Activated T-helper 1 cell treated with anti-CD3 and anti-CD28 coated beads, Interleukin-12 subunit alpha, Interleukin-12 subunit beta, Interleukin-2, Interleukin-4 antibody, amounts not matched to agents 30 ng/mL and 10 ng/mL and 1 ng/mL, durations not matched to agents 14 hours and 24 hours and 36 hours (primary cell): ENCODE measurements at places on chromosomes 16 and 17. TPM values are rescaled to one million over a fixed set of nuclear protein-coding genes. Genes with fewer than 3 reads are reported as not detected.

The ABCC3 gene
- total RNA-seq: not detected in 2 replicates

The TMEM238L gene
- total RNA-seq: not detected in 2 replicates

The C17orf113 gene
- 0.05 TPM in 2 replicates for total RNA-seq

The NPIPA3 gene
- 2.1 and 2.7 TPM in 2 replicates for total RNA-seq

The TEX14 gene
- 0.13 and 0.17 TPM in 2 replicates for total RNA-seq

DNA sequence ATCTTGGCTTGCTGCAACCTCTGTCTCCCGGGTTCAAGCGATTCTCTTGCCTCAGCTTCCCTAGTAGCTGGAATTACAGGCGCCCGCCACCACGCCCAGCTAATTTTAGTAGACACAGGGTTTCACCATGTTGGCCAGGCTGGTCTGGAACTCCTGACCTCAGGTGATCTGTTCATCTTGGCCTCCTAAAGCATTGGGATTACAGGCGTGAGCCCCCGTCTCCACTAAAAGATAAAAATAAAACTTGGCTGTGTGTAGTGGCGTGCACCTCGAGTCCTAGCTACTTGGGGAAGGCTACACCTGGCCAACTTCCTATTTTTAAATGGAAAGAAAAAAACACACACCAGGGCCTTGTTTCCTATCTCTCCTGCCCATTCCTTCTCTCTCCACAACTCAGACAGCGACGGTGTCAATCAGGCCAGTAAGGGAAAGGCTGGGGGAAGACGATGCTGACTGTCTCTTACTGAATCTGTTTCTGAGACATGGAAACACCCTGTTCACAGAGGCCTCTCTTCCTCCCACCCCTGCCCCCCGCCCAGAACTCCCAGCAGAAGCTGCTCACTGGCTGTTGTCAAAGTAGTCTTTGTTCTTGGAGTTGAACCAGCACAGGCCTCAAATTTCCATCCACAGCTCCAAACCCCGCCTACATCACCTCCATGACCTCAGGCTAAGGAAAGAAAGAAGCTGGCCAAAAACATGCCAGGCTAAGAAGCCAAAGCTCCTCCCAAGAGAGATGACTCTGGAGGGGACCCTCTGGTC, 96.6 kb downstream of the NXN start:
- DNase-seq: no peak
- H3K27ac ChIP-seq: no peak overlapping the region
- no peak overlapping the region for H3K4me3 ChIP-seq
- H3K27me3 ChIP-seq: peaks cover 2% of the 10 kb centered on the region

DNA sequence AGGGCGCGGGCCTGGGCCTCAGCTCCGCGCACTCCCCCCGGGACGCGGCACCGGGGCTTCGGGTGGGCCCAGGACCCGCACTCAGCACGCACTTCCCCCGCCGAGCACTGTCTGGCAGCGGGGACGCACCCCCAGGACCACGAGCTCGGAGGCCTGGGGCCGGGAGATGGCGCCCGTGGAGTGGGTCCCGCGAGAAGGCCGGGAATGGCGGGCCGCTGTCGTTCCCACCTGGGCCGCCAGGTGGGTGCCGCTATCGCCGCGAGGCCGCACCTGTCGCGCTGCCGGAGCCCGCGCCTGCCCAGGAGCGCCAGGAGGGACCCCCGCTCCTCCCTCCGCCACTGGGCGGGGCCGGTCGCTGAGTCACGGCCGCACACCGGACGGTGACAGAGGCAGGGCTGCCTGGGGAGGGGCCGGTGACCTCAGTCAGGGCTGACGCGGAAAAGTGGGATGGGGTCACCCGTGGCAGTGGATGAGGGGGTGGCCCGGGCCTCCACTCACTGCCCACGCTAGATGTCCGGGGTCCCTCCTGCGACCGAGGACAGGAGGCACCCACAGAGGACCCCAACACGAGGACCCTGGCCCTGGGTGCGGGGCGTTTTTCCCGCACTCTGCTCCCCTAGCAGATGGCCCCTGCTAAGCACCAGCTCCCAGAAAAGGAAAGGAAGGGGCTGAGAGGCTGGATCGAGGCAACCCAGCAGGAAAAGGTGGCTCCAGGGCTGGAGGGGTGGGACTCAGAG, 6.9 kb upstream of the ACTG1 start:
- peak; percentile 48 for DNase-seq
- peaks cover 9% of the 10 kb centered on the region for H3K4me1 ChIP-seq
- no peaks in the 10 kb centered on the region for H3K36me3 ChIP-seq
- peaks cover 10% of the 10 kb centered on the region for H3K27me3 ChIP-seq
- H3K27ac ChIP-seq: no peak overlapping the region

DNA sequence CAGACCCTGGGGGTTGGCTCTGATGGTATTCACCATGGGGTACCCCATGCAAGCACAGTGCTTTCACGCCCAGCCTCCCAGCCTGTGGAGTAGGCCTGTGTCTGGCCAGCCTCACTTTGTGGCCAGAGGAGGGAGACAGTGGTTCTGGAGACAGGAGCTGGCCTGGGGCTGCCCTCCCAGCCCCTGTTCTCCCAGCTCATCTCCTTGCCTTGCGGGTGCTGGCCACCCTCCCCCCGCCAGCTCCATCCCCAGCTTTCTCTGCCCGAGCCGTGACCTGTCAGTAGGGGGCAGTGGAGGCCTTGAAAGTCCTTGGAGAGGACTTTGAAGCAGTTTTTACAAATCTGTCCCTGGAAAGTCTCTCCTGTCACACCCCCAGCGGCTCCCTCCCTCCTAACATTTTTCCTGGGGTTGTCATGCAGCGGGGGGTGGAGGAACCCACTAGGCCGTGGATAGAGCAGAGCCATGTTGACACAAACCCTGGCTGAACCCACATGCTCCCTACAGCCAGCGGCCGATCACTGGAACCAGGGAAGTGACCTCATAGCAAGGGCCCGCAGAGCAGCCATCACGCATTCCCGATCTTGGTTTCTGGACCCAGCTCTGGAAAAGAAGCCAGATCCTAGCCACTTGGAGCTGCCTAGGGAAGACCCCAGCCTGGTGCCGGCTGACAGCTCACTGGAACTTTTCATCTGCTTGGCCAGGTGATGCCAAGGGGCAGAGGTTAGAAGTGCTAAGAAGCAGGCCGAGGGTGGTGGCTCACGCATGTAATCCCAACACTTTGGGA, 289.4 kb downstream of the SEC14L1 start:
- no peaks in the 10 kb centered on the region for H3K27me3 ChIP-seq
- H3K36me3 ChIP-seq: peaks cover 11% of the 10 kb centered on the region
- peak; percentile 66 for DNase-seq
- peaks cover 68% of the 10 kb centered on the region for H3K4me1 ChIP-seq
- H3K27ac ChIP-seq: peak overlapping the region; percentile 59

- H3K4me1 ChIP-seq: no peaks in the 10 kb centered on the region
- H3K36me3 ChIP-seq: no peaks in the 10 kb centered on the region
- no peak for DNase-seq
- H3K4me3 ChIP-seq: no peak overlapping the region
- H3K27me3 ChIP-seq: no peaks in the 10 kb centered on the region
- no peak overlapping the region for H3K27ac ChIP-seq
Measured at GRCh38 chr16:68893710-68894705, 50.7 kb downstream of the TANGO6 start.

- H3K27ac ChIP-seq: no peak overlapping the region
- H3K4me3 ChIP-seq: no peak overlapping the region
- no peaks in the 10 kb centered on the region for H3K36me3 ChIP-seq
- DNase-seq: no peak
- H3K27me3 ChIP-seq: peaks cover 10% of the 10 kb centered on the region
- H3K4me1 ChIP-seq: peaks cover 6% of the 10 kb centered on the region
Measured at GRCh38 chr17:40914075-40914855, 23.2 kb downstream of the KRT23 start.

DNA sequence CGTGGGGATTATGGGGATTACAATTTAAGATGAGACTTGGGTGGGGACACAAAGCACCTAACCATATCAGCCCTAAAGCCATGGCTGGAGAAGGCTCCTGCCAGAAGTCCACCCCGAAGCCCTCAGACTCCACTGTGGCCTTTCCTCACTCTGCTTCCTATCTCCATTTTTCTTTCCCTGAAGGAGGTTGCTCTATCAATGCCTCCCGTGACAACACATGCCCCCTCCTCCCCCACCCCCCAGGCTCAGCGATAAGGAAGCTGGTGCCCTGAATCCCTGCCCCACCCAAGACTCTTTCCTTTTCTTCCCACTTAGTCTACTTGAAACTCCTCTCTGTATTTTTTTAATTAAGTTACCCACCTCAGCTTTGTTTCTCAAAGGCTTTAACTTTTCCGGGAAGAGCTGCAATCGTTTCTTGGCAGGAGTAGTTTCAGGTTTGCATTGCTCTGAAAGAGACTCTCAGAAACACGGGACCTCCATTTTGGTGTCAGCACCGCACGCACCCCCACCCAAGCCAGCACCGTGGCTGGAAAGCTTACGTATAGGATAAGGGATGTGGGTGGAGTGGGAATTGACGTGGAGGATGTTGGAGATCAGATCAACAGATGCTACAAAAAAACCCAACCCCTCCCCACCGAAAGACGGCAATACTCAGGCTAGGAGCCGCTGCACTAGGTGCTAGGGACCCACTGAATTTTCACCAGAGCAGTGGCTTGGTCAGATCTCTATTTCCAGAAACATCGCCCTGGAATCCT, 15.2 kb upstream of the CA4 start:
- peak overlapping the region; percentile 91 for H3K4me3 ChIP-seq
- H3K27ac ChIP-seq: peak overlapping the region; percentile 87
- peaks cover 21% of the 10 kb centered on the region for H3K27me3 ChIP-seq
- no peak for DNase-seq

DNA sequence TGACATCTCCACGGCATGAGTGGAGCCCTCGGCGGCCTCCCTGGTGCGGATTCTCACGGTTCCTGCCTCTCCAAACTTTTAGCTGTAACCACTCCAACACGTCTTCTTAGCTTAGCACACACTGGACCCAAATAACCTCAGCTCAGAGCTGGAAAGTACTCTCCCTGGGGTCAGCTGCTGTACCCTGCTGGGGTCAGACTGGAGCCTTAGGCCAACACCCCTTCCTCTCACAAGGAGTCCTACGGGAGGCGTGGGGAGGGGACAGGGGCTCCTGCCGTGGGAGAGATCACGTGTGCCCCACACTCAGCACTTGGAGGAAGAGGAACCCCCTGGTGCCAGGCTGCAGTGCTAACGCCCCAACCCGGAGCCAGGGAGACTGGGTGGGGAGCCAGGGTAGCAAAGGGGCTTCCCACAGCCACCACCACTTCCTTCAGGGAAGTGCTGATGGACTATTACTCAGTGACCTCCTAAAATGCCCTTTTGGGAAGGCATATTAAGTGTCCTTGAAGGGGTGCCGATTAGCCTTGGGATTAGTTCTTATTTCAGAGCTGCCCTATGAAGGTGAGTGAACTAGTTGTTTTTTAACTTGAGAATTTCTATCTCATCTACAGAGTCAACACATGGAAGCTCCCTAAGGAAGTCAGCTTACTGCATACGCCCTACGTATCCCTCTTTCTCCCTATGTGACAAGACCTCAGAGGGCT, 124.0 kb downstream of the HIC1 start:
- H3K27me3 ChIP-seq: no peaks in the 10 kb centered on the region
- peaks cover 40% of the 10 kb centered on the region for H3K36me3 ChIP-seq
- no peak overlapping the region for H3K27ac ChIP-seq
- no peak overlapping the region for H3K4me3 ChIP-seq

- H3K4me3 ChIP-seq: peak overlapping the region; percentile 58
- peaks cover 17% of the 10 kb centered on the region for H3K4me1 ChIP-seq
- no peaks in the 10 kb centered on the region for H3K36me3 ChIP-seq
- H3K27ac ChIP-seq: no peak overlapping the region
- no peak for DNase-seq
Measured at GRCh38 chr17:68197997-68198930, 49.6 kb upstream of the AMZ2 start.

DNA sequence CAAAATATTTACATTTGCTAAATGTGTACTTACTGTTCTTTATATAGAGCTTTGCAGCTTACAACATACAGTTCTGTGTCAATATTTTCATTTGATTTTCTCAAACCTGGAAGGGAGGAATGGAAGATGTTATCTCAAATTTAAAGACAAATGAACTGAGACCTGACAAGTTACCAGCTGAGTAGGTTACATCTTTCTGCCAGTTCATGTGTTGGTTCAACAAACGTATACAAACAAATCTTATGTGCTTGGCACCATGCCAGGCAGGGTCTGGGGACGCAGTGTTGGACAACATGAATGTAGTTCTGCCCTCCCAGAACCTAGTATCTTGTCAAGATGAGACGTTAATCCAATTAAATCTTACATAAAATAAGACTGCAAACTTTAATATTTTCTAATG, 507.5 kb upstream of the HSBP1 start:
- DNase-seq: no peak
- H3K36me3 ChIP-seq: no peaks in the 10 kb centered on the region
- no peak overlapping the region for H3K27ac ChIP-seq
- no peaks in the 10 kb centered on the region for H3K4me1 ChIP-seq
